ENCODE measurements at places on chromosomes 1 and 21.

GRCh38 chr1:213564215-213564659 is 423.5 kb upstream of the PROX1 start:
- no peak for DNase-seq

DNA sequence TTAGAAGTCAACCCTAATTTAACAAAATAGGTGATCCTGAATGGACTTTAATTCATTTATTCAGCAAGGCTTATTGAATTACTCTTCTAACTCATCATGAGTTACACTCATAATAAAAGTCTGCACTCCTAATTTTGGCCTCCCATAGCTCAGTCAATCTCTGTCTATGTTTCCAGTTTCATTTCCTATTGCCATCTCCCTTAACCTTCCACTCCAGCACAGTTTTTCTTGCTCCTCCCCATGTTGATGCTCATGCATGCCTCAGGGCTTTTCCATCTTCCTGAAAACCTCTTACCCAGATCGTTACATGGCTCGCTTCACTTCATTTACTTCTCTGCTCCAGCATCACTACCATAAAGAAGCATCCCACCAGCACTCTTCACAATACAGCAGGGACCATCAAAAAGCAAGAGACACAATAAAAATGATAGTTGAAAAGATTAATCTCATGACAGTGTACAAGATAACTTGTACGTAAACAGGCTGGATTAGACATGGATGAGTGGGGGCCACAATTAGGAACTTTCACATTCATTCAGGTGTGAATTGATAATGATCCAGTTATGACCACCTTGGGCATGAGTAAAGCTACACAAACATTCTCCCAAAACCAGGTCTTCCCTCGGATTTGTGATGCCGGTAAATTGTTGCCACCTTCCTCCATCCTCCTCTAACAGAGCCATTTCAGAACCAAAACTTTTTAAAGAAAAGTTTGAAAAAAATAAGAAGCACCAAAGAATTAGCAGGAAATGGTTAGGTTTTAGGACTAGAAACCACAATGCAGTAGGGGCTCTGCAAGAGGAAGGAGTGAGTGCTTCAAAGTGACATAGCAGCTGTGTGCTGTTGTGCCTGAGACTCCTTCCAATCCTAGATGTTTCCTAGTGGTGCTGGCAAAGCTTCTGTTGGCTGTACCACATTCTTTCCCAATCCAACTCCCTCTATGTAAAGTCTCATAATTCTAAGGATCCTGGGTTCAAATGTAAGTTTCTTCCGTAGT is 89.8 kb downstream of the OLFML2B start:
- no peak for DNase-seq

GRCh38 chr1:216054600-216054999 is 368.6 kb downstream of the USH2A start:
- DNase-seq, result peak; percentile 39

DNA sequence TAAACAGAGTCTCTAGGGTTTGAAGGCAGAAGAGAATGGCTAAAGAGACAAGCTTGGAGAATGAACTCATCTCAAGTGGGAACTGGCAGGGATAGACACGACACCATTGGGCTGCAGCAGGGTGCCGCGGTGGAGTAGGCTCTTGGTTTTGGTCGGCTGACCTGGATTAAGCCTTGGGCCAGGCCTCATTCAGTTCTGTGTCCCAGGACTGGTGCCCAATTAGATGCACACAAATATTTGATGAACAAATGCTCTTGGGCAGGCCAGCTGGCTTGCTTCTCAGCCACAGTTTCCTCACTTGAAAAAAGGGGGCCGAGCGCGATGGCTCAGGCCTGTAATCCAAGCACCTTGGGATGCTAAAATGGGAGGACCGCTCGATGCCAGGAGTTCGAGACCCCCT is 53.4 kb upstream of the CITED4 start:
- DNase-seq, result no peak

DNA sequence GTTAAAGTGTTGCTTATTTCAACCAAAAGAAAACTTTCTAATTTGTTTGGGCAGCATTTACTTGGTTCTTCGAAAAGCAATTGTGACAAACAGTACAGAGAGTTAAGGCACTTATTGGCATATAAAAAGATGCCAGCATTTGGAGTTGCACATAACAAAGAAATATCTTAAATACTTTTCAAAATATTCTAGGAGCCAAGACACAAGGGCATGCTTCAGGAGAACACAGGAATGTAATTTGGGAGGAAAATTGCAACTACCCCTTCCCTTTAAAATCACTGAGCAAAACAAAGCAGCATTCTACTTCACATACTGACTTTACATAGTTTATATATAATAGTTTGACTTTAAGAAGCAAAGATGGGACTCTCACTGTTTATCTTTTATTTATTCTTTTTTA is 4.6 kb upstream of the TIE1 start:
- no peak for DNase-seq

DNA sequence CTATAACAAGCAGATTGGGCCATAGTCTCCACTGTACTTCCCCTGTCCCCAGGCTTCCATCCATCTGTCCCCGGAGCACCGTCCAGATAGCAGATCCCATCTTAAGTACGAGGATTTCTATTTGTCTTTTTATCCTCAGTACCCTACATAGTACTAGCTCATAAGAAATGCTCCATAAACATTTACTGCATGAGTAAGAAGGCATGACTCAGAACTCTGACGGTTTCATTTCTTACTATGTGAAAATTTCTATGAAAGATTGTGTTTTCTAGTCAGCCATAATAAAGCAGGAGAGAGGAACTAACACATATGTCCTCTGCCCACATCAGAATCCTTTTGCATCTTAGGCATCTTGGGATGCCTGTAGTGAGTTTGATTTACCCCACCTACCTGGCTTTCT is 49.5 kb downstream of the CHD1L start:
- no peak for DNase-seq

DNA sequence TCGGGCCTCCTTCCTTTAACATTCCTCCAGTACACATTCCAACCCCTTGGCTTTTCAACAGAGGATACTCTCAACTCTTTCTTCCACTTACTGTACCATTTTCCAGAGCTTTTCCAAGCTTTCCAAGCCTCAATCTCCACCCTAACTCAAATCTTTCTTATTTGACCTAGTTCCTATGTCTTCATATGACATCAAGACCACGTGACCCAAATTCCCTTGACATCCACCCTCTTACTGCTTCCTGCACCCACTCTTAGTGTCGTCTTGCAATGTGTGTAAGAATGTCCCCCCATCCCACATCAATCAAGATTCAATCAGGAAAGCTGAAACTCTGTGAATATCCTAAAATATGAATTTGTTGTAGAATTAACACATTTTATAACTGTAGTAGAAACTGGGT is 155.0 kb downstream of the OMA1 start:
- DNase-seq, result no peak

- DNase-seq, result no peak
Measured at GRCh38 chr1:230127105-230128054, 60.3 kb downstream of the GALNT2 start.

DNA sequence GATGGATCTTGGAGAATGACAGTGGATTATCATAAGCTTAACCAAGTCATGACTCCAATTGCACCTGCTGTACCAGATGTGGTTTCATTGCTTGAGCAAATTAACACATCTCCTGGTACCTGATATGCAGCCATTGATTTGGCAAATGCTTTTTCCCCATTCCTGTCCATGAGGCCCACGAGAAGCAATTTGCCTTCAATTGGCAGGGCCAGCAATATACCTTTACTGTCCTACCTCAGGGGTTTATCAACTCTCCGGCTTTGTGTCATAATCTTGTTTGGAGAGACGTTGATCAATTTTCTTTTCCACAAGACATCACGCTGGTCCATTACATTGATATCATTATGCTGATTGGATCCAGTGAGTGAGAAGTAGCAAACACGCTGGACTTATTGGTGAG is 20.1 kb downstream of the ZNF691 start:
- no peak for DNase-seq

DNA sequence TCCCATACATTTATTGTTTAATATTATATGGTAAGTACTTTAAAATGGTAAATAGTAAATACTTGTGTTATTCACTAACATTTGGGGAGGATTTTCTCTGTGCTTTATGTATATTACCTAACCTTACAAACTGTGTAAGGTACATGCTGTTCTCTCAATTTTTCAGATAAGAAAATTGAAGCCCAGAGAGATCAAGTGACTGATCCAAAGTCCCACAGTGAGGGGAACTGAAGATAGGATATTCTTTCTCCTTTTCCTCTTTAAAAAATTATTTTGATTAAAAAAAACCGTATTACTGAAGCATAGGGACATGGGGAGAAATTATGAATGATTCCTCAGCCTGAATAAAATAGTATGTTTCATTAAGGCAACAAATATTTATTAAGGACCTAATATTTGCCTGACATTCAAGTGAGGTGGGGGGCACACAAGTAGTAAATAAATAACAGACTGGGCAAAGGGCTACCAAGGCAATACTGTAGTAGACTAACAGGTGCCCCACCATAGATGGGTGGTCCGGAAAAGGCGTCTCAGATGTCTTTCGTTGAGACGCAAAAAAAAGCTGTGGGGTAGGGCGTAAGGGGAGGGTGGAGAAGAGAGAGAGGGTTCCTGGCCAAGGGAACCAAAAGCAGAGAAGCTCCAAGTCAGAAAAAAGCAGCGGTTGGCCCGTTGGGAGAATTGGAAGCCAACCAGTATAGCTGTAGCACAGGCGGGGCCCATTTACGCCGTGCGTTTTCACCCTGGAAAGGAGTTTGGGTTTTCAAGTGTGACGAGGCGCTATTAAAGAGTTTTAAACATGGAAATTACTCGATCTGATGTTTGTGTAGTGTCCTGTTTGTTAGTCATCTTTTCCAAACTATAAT is 944 bp upstream of the AGO3 start:
- peak; percentile 53 for DNase-seq

DNA sequence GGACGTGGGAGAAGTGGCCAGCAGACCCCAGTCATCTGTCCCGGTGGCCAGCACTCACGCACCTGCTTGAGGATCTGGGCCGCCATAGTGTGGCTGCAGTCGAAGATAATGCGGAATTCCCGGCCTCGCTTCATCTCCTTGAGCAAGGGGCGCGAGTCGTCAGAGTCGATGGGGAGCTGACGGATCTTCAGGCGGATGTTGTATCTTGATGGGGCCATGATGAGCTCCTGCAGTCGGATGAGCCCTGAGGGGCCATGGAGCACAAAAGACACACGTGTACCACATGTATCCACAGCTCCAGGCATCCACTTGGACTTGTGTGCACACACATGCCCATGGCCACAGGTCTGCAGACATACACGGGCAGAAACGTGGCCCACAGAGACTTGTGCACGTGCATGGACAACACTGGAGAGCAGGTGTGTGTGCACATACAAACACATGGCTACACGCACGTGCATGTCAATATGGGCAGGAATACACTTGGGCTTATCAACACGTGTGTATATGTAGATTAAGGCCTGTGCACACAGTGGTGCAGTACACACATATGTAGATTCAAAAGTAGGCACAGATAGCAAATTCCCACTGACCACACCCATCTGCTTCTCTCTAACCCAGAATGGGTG is 162.1 kb downstream of the GRIK3 start:
- DNase-seq, result no peak

DNA sequence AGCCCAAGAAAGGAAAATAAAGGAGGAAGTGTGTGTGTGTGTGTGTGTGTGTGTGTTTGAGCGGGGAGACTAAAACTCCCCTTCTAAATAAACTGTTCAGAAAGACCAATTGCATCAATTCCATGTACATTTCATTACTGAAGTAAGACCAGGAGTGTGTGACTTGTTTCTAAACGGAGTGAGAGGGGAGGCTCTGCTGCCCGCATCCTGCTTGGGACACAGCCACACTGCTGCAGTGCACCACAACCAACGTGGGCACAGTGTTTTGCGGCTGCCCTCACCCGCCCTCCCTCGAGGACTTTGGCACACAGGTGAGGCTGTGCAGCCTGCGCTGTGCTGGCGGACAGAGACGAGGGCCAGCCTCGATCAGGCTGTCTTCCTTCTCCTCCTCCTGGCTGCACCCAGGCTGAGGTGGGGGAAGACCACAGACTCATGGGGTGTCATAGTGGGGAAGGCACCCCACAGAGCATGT is 31.0 kb upstream of the H6PD start:
- no peak for DNase-seq

DNA sequence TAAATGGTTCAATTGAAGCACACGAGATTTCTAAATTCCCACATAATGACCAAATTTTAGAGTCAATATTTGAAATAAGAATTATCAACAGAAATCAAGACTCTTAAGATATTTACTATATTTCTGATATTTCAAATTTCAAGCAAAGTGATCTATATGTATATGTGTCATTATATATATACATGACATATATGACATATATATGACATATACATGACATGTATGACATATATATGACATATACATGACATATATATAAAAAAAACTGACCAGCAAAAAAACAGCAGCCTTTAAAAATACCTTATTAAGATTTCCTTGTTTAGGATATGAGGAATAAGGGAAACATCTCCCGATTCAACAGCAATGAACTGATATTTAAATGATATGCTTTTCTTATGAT is 266.2 kb downstream of the FAF1 start:
- DNase-seq, result no peak

DNA sequence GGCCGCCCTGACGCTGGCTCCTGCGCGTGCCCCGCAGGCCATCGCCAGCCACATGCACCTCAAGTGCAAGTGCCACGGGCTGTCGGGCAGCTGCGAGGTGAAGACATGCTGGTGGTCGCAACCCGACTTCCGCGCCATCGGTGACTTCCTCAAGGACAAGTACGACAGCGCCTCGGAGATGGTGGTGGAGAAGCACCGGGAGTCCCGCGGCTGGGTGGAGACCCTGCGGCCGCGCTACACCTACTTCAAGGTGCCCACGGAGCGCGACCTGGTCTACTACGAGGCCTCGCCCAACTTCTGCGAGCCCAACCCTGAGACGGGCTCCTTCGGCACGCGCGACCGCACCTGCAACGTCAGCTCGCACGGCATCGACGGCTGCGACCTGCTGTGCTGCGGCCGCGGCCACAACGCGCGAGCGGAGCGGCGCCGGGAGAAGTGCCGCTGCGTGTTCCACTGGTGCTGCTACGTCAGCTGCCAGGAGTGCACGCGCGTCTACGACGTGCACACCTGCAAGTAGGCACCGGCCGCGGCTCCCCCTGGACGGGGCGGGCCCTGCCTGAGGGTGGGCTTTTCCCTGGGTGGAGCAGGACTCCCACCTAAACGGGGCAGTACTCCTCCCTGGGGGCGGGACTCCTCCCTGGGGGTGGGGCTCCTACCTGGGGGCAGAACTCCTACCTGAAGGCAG is 23.4 kb upstream of the ARF1 start:
- no peak for DNase-seq

GRCh38 chr1:67729872-67730271 is 44.9 kb downstream of the GADD45A start:
- no peak for DNase-seq

- DNase-seq, result no peak
Measured at GRCh38 chr1:76202670-76203069, 128.1 kb downstream of the ST6GALNAC3 start.

DNA sequence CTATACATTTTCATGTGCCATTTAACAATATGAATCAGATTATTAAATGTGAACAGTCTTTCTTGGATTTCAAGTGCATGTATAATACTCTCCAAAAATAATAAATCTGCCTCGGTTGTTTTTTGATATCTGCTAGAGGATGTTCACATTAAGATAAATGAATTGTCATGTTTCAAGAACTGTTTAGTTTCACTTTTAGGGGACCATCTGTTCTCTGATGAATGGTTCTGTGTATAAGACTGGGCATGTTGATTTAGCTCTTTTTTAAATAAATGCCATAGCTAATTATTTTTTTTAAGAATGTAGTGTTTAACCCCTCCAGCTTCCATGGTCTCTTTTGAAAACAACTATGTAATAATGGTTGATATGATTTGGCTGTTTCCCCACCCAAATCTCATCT is 1245.1 kb upstream of the ADGRL4 start:
- DNase-seq, result peak; percentile 43

- DNase-seq, result peak; percentile 79
Measured at GRCh38 chr1:91997607-91998195, 32.1 kb upstream of the EPHX4 start.

GRCh38 chr1:71307451-71307850 is 226.6 kb upstream of the ZRANB2 start:
- DNase-seq, result no peak
